ENCODE measurements at places on chromosomes 3 and 15. TPM values are rescaled to one million over a fixed set of nuclear protein-coding genes. Genes with fewer than 3 reads are reported as not detected.

Gene STARD9
- total RNA-seq: 4.8 TPM

Gene CCK
- not detected for total RNA-seq

Gene GOLGA6C
- not detected for total RNA-seq

Gene TUSC7
- not detected for total RNA-seq

Gene PYGO1
- 10.5 TPM for total RNA-seq

Gene CLEC3B
- 0.40 TPM for total RNA-seq

Gene DUOXA2
- not detected for total RNA-seq

Gene PLA2G4D
- total RNA-seq: not detected

Gene SERPINI2
- total RNA-seq: not detected

Gene ARL14
- total RNA-seq: not detected

Gene GPR27
- not detected for total RNA-seq

Gene FURIN
- 32.1 TPM for total RNA-seq

Gene AMT
- 0.11 TPM for total RNA-seq

Gene SLC28A1
- total RNA-seq: not detected

Gene PROS1
- 75.9 TPM for total RNA-seq

Gene PAQR5
- total RNA-seq: 13.0 TPM

Gene NUDT16
- total RNA-seq: 15.0 TPM

Gene CBLB
- 15.7 TPM for total RNA-seq

Gene CKMT1A
- total RNA-seq: not detected

Gene ADCY5
- total RNA-seq: 0.45 TPM

Gene CCDC174
- 13.5 TPM for total RNA-seq

Gene PLCH1
- total RNA-seq: not detected

Gene P4HTM
- total RNA-seq: 21.0 TPM

Gene CPNE4
- total RNA-seq: 0.13 TPM

Gene OXSM
- total RNA-seq: 11.7 TPM

Gene CCRL2
- total RNA-seq: 5.3 TPM

Gene FGF12
- total RNA-seq: not detected

Gene HYAL1
- total RNA-seq: 0.23 TPM

Gene RASGRF1
- 1.4 TPM for total RNA-seq

Gene KLF15
- total RNA-seq: 0.11 TPM

Gene MRPL46
- 23.4 TPM for total RNA-seq

Gene ACOX2
- total RNA-seq: 2.4 TPM

Gene ZNF80
- 0.06 TPM for total RNA-seq

Gene ITIH1
- total RNA-seq: not detected

Gene FBXL2
- total RNA-seq: 21.9 TPM

Gene CLRN1
- total RNA-seq: not detected

Gene SIN3A
- 21.5 TPM for total RNA-seq

Gene CFAP92
- not detected for total RNA-seq

Gene UROC1
- total RNA-seq: not detected

Gene IL5RA
- not detected for total RNA-seq

Gene C3orf20
- not detected for total RNA-seq

Gene ZNF770
- 22.9 TPM for total RNA-seq

Gene RASGRP1
- total RNA-seq: not detected

Gene OR5K2
- not detected for total RNA-seq

Gene RETNLB
- not detected for total RNA-seq

Gene INSYN1
- total RNA-seq: 0.29 TPM

Gene HTD2
- 14.3 TPM for total RNA-seq

Gene ATG3
- 78.7 TPM for total RNA-seq

Gene EFCC1
- total RNA-seq: not detected

Gene MNS1
- total RNA-seq: 5.3 TPM
